ENCODE measurements at places on chromosomes 1 and 21. TPM values are rescaled to one million over a fixed set of nuclear protein-coding genes. Genes with fewer than 3 reads are reported as not detected.

The CRNN gene
- not detected for polyA plus RNA-seq

DNA sequence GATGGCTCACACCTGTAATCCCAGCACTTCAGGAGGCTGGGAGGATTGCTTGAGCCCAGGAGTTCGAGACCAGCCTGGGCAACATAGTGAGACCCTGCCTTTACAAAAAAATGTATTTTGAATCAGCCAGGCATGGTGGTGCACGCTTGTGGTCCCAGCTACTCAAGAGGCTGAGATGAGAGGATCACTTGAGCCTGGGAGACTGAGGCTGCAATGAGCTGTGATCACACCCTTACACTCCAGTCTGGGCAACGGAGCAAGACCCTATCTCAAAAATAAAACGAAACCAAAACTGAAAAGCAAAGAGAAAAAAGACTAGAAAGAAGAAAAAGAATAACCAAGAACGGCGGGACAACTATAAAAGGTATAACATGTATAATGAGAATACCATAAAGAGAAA lies 15.4 kb upstream of the WNT2B start:
- no peak for DNase-seq

GRCh38 chr1:109816175-109816811 lies 52.6 kb upstream of the EPS8L3 start:
- no peak for DNase-seq

- DNase-seq = no peak
These were observed 2.4 kb upstream of the SLC19A1 start for GRCh38 chr21:45544449-45545235.
